ENCODE measurements at places on chromosomes 13 and 19.

DNA sequence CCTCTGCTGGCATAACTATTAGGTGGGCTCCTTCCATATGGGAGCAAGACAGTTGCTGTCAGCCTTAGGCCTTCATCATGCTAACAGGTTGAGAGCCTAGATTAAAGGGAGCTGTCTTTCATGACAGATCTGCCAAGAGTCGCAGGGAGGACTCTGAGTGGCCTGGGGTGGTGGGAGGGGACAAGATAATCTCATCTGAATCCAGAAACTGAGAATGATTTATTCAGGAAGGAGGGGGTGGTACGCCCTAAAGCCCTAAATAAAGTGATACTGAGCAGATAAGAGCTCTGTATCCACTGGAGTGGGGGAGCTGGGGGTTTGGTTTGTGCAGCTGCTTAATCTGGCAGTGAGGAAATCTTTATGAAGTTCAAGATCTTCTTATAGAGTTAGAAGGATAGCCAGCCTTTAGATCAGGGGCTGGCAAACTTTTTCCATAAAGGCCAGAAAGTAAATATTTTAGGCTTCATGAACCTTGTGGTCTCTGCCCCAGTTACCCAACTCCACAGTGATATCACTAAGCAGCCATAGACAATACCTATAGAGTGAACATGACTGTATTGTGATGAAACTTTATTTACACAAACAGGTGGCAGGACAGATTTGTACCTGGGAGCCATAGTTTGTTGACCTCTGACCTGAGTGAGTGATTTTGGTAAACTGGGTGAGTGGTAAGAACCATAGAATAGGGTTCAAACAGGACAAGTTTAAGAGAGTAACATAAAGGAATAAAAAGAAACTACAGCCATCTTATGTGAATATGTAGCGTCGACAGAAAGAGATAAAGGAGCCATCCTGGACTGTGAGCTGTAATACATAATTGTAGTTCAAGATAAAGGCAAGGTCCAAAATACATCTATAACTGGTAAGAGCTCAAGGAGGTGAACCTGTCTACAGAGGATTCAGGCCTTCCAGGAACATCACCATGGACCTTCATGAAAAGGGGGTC lies 9.8 kb upstream of the STK24 start:
- no peak for DNase-seq

DNA sequence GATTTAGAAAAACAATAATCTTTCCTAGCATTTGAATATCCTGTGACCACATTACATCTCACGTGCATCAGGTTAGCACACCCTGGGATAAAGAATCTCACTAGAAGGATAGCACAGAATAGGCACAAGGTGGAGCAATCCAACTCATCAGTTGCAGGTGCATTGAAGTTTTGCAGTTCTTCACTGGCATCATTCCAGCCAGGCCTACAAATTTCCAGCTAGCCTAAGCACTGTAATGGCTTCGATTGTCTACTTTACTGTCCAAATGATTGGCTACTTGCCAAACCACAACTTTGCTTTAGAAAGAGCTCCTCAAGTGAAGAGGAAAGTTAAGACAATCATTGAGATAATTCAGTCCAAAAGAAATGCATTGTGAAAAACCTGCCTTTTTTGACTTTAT lies 89.5 kb downstream of the SPRY2 start:
- peak; percentile 1 for DNase-seq

- DNase-seq: peak; percentile 71
Observed at GRCh38 chr19:51407511-51408131, 9.8 kb downstream of the SIGLEC10 start.

- DNase-seq: no peak
Observed at GRCh38 chr13:109454167-109454917, 332.0 kb downstream of the IRS2 start.

DNA sequence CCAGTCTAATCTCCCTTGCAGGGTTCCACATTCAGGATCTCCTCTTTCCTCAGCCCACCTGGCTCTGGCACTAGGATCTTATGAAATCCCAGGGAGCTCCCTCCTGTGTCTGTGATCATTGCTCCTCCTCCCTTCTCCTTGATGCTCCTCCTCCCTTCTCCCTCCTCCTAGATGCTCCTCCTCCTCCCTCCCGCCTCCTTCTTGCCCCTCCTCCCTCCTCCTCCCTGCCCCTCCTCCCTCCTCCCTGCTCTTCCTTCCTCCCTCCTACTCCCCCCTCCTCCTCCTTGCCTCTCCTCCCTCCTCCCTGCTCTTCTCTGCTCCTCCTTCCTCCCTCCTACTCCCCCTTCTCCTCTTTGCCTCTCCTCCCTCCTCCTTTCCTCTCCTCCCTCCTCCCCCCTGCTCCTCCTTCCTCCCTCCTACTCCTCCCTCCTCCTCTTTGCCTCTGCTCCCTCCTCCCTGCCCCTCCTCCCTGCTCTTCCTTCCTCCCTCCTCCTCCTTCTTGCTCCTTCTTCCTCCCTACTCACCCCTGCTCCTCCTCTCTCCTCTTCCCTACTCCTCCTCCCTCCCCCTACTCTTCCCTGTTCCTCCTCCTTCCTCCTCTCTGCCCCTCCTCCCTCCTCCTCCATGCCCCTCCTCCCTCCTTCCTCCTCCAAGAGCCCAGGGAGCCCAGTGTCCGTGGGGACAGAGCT lies 14.9 kb upstream of the ZBTB7A start:
- peak; percentile 38 for DNase-seq
